ENCODE measurements at places on chromosomes 5 and 9. TPM values are rescaled to one million over a fixed set of nuclear protein-coding genes. Genes with fewer than 3 reads are reported as not detected.

LCN9 gene
- not detected for polyA plus RNA-seq

C5orf52 gene
- not detected for polyA plus RNA-seq

CCDC192 gene
- polyA plus RNA-seq: not detected

RANBP6 gene
- 3.8 TPM for polyA plus RNA-seq

SIT1 gene
- not detected for polyA plus RNA-seq

SHISAL2B gene
- polyA plus RNA-seq: not detected

PCDHB15 gene
- 0.55 TPM for polyA plus RNA-seq

HCN1 gene
- polyA plus RNA-seq: not detected

SLC6A3 gene
- not detected for polyA plus RNA-seq

C5orf22 gene
- 11.7 TPM for polyA plus RNA-seq

OR13C9 gene
- not detected for polyA plus RNA-seq

TAS2R1 gene
- not detected for polyA plus RNA-seq

HMHB1 gene
- polyA plus RNA-seq: not detected

RAI14 gene
- polyA plus RNA-seq: 114 TPM

CEL gene
- polyA plus RNA-seq: 0.81 TPM

ZNF608 gene
- polyA plus RNA-seq: 10.6 TPM

C9 gene
- 0.03 TPM for polyA plus RNA-seq

STK32A gene
- not detected for polyA plus RNA-seq

GABRA1 gene
- not detected for polyA plus RNA-seq

PRR16 gene
- 0.88 TPM for polyA plus RNA-seq

MAMDC2 gene
- polyA plus RNA-seq: 1.1 TPM

SHC3 gene
- 1.1 TPM for polyA plus RNA-seq

ENTPD2 gene
- polyA plus RNA-seq: 0.03 TPM

IL4 gene
- polyA plus RNA-seq: not detected

SPATA31C1 gene
- polyA plus RNA-seq: not detected

PITX1 gene
- 0.65 TPM for polyA plus RNA-seq

INSL6 gene
- not detected for polyA plus RNA-seq

TOR4A gene
- 45.7 TPM for polyA plus RNA-seq

TPPP gene
- polyA plus RNA-seq: 0.08 TPM

CTSV gene
- polyA plus RNA-seq: 0.80 TPM

ADAMTS13 gene
- polyA plus RNA-seq: 1.8 TPM

EPB41L4A gene
- 4.2 TPM for polyA plus RNA-seq

FAM221B gene
- polyA plus RNA-seq: not detected

PRSS3 gene
- 3.7 TPM for polyA plus RNA-seq

CBY3 gene
- not detected for polyA plus RNA-seq

ANKRD20A1 gene
- 0.47 TPM for polyA plus RNA-seq

EPB41L4B gene
- 0.11 TPM for polyA plus RNA-seq

PCDHA8 gene
- not detected for polyA plus RNA-seq

SLC6A19 gene
- polyA plus RNA-seq: not detected

HOMER1 gene
- 0.41 TPM for polyA plus RNA-seq

ALDH1B1 gene
- polyA plus RNA-seq: 11.5 TPM

IL7R gene
- 1.0 TPM for polyA plus RNA-seq

CNTNAP3 gene
- polyA plus RNA-seq: 11.1 TPM

MACROH2A1 gene
- polyA plus RNA-seq: 74.1 TPM

All from endothelial cell of umbilical vein (primary cell).